Stimulated activated CD8-positive, alpha-beta memory T cell treated with anti-CD3 and anti-CD28 coated beads, Interleukin-2, amount 100 ng/mL, for 1 hour (primary cell): ENCODE measurements at places on chromosomes 3 and 15.

GRCh38 chr3:194124193-194124592 is 11.8 kb upstream of the HES1 start:
- no peak for DNase-seq

GRCh38 chr3:123126031-123126430 is 59.2 kb downstream of the PDIA5 start:
- no peak for DNase-seq

GRCh38 chr3:35772381-35773015 is 133.2 kb downstream of the ARPP21 start:
- DNase-seq: no peak

GRCh38 chr15:96344706-96345559 is 14.4 kb downstream of the NR2F2 start:
- DNase-seq: no peak

GRCh38 chr3:184485241-184485640 is 76.3 kb upstream of the EPHB3 start:
- DNase-seq: no peak

DNA sequence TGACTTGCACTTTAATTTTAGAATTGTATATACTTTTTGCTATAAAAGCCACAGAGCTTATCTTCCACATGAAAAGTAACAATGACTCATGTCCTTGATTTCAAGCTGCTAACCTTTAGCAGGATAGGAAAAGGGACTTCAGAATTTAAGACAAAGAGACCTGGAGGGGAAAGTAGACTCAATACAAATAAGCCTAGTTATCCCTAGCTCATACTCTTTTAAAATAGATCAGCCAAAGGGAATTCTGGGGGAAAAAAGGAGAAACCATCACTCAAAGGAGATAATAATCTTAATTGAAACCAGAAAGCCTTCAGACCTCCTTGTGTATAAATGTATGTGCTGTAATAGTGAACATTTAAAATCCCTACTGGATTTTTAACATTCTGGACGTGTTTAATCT is 930.3 kb downstream of the NTRK3 start:
- DNase-seq: no peak

- no peak for DNase-seq
These were observed 303.3 kb upstream of the CBLB start for GRCh38 chr3:106172101-106172500.

DNA sequence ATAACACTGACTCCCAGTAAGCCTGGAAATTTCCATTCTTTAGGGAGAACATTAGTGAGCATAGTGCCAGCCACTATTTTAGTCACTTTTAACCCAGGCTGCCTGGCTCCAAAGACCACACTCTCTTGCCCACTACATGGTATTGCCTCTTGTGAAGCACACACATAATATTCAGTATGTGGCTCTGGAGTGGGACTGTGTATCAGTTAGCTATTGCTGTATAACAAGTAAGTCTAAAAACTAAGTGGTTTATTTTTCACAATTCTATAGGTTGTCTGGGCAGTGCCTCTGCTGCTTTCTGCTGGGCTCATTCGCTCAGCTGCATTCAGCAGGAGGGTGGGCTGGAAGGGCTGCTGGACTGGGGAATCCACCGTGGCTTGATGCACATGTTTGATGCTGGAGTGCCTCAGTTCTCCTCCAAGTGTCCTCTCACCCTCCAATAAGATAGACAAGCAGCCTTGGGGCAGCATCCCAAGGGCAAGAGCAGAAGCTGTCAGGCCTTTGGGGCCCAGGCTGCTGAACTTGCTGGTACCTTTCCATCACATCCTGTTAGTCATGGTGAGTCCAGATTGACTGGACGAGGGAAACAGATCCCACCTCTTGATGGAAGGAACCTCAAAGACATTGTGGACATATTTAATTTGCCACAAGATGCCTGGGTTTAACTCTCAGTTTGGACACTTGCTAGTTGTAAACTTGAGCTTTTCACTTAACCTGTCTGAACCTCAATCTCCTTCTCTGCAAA is 66.6 kb upstream of the TLE3 start:
- DNase-seq: no peak

DNA sequence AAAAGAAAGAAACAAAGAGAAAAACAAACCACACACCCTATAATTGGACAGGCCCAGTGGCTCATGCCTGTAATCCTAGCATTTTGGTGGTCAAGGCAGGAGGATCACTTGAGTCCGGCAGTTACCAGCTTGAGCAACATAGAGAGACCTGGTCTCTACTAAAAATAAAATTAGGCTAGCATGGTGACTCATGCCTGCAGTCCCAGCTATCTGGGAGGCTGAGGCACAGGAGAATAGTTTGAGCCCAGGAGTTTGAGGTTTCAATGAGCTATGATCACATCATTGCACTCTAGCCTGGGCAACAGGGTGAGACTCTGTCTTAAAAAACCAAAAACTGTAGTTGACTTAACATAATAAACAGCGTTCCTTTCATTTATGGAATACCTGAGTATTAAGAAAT is 72.3 kb upstream of the ST3GAL6 start:
- no peak for DNase-seq

DNA sequence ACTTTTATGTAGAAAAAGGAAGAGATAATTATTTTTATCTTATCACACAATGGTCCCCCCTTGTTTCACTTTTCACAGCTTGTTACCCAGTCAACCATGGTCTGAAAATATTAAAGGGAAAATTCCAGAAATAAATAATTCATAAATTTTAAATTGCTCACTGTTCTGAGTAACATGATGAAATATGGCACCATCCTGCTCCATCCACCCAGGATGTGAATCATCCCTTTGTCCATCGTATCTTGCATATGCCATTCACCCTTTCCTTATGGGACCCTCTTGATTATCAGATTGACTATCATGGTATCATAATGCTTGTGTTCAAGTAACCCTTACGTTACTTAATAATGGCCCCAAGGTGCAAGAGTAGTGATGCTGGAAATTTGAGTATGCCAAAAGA is 43.7 kb downstream of the ANKRD28 start:
- no peak for DNase-seq

DNA sequence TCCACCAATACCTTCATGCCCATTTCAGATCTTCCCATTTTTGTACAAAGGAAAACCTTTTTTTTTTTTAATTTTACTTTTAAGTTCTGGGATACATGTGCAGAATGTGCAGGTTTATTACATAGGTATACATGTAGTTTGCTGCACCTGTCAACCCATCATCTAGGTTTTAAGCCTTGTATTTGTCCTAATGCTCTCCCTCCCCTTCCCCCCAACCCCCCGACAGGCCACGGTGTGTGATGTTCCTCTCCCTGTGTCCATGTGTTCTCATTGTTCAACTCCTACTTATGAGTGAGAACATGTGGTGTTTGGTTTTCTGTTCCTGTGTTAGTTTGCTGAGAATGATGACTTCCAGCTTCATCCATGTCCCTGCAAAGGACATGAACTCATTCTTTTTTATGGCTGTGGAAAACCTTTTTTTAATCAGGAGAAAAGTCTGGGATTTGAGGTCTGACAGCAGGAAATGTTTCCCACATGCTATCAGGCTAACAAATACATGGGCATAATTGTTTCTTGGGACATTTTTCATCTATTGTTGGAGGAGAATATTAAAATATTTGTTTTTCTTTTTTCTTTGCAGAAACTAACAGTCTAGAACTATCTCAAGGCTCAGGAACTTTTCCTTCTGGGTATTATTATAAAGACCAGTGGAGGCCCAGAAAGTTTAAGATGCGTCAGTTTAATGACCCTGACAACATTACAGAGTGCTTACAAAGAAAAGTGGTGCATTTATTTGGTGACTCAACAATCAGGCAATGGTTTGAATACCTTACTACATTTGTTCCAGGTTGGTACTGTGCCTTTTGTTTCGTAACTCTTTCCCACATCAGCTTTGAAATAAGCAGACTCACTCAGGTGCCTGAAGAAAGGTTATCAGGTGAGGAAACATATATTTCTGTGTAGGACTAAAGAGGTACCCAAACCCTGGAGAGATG is 32.8 kb upstream of the NFKBIZ start:
- no peak for DNase-seq
